ENCODE measurements at places on chromosomes 5 and 9.

DNA sequence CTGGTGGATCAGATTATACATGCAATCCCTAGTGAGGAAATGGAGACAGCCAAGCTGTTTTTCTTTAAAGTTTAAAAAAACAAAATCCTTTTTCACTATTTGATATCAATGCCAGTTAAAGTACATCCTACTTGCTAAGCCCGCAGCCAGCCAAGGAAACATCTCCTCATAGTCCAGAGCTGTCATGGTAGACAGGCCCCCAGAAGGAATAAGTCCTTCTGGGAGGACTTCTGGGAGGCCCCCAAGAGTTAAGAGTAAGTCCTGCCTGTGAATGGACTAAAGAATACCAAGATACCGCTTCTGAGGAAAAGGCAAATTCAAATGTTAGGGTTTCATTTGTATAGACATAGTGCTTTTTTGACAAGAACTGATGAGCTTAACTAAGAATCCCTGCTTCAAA, 38.3 kb downstream of the MOCS2 start:
- DNase-seq, result no peak

GRCh38 chr5:124936626-124936933, 190.1 kb upstream of the ZNF608 start:
- no peak for DNase-seq

- DNase-seq, result no peak
Measured at GRCh38 chr5:137705106-137705505, 30.8 kb downstream of the KLHL3 start.

DNA sequence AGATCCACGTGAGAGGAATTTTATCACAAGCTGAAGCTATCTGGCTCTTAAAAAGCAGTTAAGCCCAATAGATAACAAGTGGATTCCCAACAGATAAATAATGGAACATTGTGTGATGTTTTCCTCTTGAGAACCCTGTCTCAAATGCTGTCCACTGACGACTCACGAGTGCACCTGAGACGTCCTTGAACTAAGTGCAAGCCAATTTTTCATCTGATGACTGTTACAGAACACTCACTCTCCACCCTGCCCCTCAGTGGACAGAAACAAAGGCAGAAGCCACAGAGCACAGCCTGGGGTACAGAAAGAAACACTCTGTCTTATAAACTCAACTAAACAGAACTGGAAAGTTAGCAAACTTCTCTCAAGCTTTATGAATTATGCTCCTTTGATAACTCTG, 199.5 kb downstream of the KCNN2 start:
- DNase-seq, result no peak
